ENCODE measurements at places on chromosomes 1 and 21. TPM values are rescaled to one million over a fixed set of nuclear protein-coding genes. Genes with fewer than 3 reads are reported as not detected.
A peak's percentile ranks its signal among the peaks of the same experiment; 100 is the strongest.

DNA sequence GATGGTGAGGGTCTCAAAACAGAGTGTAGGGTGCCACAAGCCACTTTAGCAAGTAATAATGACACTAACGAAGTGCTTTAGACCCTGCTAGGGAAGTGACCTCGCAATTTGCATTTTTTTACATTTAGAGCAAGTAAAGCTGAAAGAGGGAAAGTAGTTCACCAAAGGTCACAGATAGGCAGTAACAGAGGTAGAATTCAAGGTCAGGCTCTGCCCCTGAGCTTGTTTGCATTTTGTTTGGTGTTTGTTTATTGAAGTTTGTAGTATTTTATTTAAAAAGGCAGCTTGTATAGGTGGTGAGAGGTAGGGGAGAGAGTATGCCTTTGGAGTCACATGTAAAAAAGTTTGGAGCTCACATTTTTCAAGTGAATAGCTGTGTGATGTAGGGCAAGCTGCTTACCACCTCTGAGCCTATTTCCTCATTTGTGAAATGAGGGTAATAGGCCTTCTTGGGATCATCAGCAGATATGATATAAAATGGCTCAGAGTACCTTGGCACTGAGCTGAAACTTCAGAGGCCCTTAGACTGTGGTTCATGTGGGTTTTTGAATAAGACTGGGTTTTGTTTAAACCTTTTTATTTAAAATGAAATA is 142.5 kb downstream of the TRABD2B start:
- no peak for DNase-seq

- DNase-seq, result no peak
These were observed 151.1 kb downstream of the TLR5 start for GRCh38 chr1:222991908-222992307.

- peak; percentile 25 for DNase-seq
These were observed 5.5 kb downstream of the OR2C3 start for GRCh38 chr1:247530785-247531184.

DNA sequence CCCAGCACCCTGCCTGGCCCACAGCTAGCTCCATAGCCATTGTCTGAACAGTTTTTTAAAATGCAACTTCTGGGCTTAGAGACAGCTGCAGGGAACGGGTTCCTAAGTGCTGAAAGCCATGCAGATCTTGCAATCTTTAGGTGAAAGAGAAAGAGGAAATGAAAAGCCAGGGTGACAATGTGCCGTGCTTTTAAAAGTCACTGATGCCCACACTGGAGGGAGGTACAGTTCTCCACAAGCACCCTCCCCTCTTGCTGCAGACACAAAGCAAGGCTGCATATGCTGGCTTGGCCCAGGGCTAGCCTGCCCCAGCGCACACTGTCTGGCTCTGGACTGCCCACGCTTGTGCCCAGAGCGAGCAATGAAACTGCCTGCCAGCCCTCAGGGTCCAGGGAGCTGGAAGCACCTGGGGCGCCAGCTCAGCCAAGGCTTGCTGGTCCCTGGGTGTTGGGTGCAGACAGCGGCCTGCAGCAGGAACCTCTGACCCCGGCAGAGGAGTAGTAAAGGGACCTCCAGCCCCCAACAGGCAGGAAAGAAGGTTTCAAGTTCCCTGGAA is 70.4 kb downstream of the AJAP1 start:
- no peak for DNase-seq

- no peak for DNase-seq
These were observed 670.0 kb downstream of the NCAM2 start for GRCh38 chr21:21668198-21668597.

- peak; percentile 59 for DNase-seq
These were observed 20.9 kb upstream of the NCMAP start for GRCh38 chr1:24535021-24535424.

Gene SLAMF6
- total RNA-seq, result not detected

- no peak for DNase-seq
These were observed 88.8 kb downstream of the LAMC2 start for GRCh38 chr1:183274836-183275235.

Gene LEPROT
- total RNA-seq, result 27.7 TPM

GRCh38 chr1:164756741-164757140 is 197.8 kb downstream of the PBX1 start:
- DNase-seq, result no peak

- no peak for DNase-seq
These were observed 16.3 kb upstream of the RPS8 start for GRCh38 chr1:44759077-44759476.

- no peak for DNase-seq
These were observed 93.8 kb upstream of the PLPPR4 start for GRCh38 chr1:99170516-99170915.

GRCh38 chr1:20964540-20965484 is 177.7 kb upstream of the HP1BP3 start:
- peak; percentile 15 for DNase-seq

DNA sequence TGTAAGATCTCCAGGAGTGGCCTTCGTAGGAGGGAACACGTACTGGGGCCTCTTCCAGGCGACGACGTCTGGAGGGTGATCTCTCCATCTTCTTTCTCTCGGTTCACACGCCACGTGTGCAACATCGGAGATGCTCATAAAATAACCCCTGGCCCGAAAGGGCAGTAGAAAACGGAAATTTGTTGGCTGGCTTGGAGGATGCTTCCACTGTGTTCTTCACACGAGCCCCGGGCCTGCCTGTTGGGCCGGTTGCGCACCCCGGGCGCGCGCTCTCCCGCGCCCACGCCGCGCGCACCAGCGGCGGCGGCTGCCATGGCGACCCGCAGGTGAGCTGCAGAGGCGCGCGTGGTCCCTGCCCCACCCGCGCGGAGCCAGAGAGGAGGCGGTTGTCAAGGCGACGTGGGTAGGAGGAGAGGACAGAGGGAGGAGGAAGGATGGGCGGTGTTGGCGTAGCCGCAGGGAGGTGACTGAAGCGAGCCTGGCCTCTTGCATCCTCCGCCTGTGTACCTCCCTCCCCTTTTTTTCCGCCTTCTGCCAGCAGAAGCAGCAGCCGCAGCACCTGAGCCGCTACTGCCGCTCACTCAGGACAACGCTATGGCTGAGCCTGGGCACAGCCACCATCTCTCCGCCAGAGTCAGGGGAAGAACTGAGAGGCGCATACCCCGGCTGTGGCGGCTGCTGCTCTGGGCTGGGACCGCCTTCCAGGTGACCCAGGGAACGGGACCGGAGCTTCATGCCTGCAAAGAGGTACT is at the start of gene ELAPOR1:
TSS of gene ELAPOR1 (plus strand) at position 526 of the 752 bp plus-strand sequence. CDS start at position 595, 69 bp downstream.
- DNase-seq, result peak; percentile 82

DNA sequence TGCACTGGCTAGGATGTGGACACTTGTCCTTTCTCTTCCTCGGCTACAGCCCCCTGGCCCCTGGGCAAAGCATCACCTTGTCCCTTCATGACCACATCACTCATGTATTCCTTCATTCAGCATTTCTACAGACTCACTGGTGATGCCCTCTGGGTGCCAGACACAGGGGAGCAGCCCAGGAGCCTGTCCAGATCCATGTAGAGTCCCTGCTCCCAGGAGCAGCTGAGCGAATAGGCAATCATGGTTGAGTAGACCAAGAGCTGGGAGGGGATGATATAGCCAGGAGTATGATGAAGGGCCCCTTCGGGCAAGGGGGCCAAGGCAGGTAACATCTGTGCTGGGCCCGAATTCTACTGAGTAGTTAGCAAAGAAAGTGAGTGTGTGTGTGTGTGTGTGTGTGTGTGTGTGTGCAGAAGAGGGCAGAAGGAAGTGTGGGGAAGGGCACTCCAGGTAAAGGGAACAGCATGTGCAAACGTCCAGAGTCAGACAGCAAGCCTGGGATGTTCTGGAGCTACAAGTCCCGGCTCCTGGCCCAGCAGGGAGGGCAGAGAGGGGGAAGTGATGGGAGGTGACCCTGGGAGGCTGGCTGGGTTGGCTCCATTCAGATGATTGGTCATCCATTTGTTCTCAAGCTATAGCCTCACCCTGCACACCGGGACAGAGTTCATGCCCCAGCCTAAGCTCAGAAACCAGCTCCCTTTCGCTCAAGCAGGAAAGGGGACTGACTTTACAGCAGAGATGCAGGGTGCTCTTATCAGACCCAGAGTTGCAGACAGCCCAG is 21.0 kb upstream of the PIK3CD start:
- no peak for DNase-seq

DNA sequence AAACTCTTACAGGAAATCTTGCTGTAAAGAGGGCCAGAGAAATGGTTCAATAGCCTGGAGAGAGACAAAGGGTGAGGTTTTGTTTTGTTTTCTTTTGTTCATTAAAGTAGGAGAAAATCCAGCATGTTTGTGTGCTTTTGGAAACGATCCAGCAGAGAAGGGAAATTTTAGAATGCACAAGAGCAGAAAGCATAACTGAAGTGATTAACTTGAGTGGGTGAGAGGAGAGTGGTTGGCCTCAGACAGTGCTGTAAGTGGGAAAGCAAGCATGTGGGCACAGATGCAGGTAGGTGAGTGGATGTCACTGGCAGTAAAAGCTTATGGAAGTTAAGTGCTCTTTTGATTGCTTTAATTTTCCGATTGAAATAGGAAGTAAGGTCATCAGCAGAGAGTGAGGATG is 50.2 kb downstream of the EEIG2 start:
- no peak for DNase-seq

GRCh38 chr1:193320270-193320669 is 133.9 kb upstream of the B3GALT2 start:
- no peak for DNase-seq

DNA sequence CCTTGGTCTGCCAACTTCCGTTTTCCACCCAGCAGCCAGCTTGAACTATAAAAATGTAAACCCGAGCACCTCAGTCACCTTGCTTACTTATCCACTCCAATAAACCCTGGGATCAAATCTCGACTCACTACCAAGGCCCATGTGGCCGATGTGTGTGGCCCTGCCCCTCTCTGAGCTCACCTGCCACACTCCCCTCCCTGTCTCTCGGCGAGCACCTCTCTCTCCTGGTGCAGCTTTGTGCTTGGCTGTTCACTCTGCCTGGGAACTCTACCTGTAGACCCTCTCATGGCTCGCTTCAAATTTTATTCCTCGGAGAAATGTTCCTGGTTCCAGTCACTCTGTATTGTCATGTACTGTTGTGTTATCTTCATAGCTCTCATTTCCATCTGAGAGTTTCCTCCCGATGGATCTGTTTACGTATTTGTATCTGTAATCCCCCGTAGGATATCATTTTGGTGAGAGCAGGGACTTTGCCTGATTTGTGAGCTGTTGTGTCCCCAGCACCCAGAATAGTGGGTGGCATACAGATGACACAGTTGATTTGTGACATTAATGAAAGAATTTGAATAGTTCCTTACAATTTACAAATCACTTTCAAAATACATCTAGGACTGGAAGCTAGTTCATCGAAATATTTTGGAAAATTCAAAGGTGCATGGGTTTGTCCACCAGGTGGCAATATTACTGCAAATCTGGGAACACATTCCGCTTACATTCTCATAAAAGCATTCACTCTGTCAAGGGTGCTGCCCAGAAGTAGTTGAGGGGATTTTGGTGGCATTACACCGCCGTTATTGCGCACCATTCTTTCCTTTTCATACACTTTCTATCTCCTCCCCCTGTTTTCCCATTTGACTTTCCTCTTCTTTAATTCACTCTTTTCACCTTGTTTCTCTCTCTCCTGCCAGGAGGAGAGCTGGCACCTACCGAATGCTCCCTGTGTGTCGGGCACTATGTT is 95.3 kb downstream of the ABCA4 start:
- peak; percentile 68 for DNase-seq

DNA sequence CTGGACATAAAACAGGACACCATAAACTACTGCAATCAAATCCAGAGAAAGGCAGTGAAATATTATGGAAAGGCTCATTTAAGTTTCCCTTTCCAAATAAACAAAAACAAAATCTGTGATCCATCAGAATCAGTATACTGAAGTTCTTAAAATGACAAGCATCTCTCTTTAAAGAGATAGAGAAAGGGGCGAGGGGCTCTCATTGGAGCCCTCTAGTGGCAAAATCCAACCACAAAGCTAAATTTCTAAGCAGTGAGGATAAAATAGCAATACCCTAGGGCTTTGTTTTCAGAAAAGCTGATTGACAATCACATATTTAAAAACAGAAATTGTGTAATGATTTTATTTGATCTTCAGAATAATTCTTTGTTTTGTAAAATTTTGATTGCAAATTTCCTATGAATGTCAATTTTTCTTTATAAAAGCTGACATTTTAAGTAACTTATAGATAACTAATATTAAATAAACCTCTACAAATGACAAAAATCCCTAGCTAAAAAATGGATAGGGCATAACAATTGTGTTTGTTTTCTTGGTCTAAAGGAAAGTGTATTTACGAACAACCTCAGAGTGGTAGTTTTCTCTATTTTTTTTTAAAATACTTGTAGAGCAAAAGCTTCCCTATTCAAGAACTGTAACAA is 138.2 kb downstream of the COL24A1 start:
- DNase-seq, result peak; percentile 5

GRCh38 chr1:22806584-22806983 is 95.9 kb downstream of the EPHB2 start:
- DNase-seq, result peak; percentile 81

DNA sequence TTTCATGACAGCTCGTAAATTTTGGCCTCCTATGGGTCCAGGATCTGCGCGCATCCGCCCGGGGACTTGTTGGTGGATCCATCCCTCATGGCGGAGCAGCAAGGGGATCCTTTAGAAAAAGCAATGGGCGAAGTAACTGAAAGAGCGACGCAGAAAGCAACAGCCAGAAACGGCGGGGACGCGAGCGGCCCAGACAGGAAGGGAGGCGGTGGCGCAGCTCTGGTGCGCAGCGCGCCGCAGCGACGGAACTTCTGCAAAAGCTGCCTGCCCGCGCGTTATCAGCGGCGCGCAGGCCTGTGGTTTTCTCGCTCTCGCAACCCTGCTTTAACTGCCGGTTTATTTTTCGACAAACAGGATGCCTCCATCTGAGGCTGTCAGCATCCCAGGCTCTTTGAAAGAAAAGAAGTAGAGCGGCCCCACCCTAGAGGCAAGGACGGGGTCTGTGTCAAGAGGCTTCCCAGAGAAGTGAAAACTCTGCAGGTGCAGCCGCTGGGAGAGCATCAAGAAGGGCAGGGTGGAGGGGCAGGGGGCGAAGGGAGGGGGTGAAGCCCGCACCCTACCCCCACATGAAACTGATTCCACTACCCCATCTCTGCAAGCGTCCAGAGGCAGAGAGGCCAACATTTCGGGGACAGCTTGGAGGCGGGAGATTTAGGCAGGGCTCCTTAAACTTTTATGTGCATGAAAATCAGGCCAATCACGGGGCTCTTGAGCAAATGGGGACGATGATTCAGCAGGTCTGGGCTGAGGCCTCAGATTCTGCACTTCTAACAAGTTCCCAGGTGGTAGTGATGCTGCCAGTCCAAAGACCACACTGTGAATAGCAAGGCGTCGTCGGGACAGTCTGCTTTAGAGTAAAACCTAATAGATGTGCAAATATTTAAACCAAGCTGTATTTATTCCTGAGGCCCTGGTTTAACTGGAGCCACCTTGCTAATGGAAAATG is 22.2 kb downstream of the RUNX1 start:
- peak; percentile 66 for DNase-seq
